ENCODE measurements at places on chromosomes 5 and 9.

GRCh38 chr9:83706676-83707517 is 861 bp downstream of the UBQLN1 start:
- DNase-seq: no peak

GRCh38 chr9:38202336-38202938 is 133.4 kb upstream of the SHB start:
- no peak for DNase-seq

DNA sequence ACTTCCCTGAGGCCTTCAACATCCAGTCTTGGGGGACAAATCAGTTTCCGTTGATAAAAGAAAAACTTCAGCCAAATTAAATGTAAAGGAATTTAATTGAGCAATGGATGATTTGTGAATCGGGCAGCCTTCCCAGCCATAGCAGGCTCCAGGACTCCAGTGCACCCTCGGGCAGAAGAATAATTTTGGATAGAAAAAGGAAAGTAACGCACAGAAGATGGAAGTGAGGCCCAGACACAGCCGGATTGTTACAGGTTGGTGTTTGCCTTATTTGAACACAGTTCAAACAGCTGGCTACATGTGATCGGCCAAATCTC is 19.1 kb downstream of the MRPL36 start:
- DNase-seq: no peak

DNA sequence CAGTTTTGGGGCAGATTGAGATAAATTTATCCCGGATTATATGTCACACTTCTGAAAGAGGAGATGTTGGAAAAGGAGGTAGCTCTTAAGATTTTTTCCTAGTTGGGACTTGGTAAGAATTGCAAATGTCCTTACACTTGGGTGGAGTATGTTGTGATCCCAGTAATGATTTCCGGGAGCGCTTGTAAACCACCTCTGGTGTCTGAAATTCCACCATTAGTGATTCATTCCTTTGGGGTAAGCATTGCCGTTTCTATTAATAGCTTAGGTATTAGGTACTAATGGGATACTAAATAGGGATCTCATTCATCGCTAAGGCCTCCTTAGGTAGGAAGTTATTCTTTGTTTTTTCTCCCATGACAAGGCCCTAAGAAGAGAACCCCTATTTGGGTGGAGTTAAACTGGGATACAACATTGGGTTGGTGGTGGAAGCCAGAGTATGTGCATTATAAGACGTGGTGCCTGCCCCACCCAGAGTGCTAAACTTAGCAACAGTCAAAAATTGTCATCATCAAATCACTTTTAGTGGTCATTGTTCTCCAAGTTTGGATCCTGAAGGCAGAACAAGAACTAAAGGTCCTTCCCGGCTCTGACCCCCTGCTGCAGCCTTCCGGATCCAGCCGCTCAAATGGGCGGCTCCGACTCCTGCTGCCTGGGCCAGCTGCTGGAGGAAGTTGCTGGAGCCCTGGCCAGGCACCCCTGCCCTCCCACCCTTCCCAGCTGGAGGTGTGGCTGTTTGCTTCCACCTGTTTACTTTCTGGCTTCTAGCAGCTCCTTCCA is 31.7 kb upstream of the DAB2IP start:
- no peak for DNase-seq

GRCh38 chr5:56632199-56632598 is 183.2 kb upstream of the MAP3K1 start:
- no peak for DNase-seq

Data from cortex of kidney (tissue), 1 donor.